CD4-positive, alpha-beta T cell treated with Interleukin-6 at 100 ng/mL for 8 hours (primary cell): ENCODE measurements at places on chromosomes 3 and 15.
A peak's percentile ranks its signal among the peaks of the same experiment; 100 is the strongest.

DNA sequence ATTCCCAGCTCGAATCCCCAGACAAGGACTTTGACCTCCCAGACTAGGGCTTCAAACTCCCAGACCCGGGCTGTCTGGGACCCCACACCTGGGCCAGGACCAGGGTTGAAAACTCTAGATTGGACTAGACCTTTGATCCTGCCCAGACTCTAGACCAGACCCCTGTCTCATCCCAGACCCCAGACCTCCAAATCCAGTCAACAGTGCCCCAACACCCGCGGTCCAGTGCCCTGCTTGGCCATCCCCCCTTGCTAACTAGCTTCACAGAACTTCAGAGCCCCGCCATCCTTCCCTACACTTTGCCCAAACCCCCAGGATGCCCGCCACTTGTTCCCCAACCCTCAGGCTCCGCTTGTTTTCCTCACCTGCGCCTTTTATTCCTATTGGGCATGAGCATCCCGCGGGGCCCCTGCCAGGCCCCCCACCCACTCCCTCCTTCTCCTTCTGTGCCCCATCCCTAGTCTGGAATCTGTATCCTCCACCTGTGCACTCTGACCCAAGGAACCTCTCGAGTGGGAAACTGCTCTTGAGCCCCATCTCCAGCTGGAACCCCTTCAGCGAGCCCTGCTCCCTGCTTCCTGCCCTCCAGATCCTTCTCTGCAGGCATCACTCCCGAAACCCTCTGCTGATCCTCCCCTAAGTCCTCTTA lies 604 bp downstream of the GNAI2 start:
- DNase-seq = no peak

DNA sequence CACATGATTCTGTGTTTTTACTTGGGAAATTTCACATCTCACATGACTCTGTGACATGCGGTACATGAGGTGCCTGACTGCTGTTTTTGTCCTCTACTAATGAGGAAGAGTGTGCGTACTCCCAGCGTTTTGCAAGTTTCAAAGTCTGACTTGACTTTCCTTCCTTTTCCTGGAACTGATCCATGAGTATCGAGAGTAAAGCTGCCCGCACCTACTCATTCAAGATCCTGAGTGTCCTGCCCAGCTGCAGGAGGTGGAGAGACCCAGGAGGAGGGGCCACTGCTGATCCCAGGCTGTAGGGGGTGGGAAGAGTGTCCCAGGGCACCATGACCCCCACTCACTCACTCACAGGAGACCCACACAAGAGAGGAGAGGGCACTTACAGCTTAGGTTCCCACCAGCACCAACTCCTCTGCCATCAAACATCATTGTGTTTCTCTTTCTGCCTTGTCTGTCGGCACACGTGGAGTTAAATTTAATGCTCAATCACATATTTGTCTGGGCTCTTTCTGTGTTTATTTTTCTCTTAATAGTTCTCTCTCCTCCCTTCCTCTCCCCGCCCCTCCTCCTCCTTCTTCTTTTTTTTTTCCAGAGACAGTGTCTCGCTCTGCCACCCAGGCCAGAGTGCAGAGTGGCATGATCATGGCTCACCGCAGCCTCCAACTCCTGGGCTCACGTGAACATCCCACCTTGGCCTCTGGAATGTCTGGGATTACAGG lies 1.4 kb downstream of the CCR5AS start:
- DNase-seq = no peak

DNA sequence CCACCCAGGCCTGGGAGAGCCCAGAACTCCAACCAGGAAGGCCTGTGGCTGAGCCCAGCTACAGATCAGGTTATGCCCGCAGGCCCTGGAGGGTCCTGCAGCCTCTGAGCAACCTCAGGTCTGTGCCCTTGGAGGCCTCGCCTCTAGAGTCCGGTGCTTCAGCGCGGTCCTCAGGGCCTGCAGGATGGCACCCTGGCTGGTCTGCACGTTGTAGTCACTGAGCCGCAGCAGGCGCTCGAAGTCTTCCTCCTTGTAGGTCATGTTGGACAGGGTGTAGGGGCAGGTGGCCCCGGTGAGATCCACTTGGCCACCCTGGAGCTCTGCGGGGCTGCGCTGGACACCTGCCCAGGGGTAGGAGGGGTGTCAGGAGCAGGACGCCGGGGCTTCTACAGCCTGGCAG lies 25.8 kb downstream of the PLA2G4D start:
- no peak for DNase-seq

DNA sequence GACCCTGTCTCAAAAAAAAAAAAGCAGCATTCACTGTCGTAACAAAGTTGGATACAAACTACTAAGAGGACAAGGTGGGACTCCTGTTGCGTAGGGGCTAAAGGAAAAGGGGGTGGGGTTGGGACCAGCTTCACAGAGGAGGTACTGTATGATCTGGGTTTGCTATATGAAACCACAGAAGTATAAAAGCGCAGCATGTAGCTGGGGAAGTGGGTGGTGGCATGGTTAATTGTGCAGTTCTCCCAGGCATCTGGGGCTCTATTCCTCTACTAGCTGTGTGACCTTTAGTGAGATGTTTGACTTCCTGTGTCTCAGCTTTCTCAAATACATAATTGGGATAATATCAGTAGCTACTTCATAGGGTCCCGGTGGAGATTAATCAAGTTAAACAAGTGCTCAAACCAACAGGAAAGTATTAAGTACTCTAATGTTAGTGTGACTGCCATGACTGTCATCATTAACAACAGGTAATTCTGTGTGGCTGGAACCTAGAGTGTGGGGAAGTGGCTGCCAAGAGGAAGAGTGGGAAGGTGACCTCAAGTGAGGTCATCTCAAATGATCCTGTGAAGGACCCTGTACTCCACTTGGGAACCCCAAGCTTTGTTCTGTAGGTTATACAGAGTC lies 11.5 kb downstream of the PARP16 start:
- peak; percentile 11 for DNase-seq

GRCh38 chr3:126571078-126571477 lies 12.3 kb upstream of the C3orf22 start:
- no peak for DNase-seq

DNA sequence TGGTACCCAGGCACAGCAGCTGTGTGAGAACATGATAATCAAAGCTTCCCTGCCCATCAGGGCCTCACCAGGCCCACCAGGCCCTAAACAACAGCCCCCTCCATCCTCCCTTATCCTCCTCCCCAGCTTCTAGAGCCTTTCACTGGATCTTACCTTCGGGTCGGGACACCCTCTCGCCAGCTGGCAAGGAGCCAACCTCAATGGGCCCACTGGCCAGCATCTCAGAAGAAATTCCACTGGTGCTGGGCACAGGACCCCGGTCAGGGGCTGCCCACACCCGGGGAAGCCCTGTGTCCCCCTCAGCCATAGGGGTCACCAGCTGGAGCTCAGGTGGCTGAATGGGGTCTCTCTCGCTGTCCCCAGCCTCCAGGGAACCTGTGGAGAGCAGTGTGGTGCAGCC lies 6.8 kb upstream of the QARS1 start:
- no peak for DNase-seq

- no peak for DNase-seq
These were observed 398.8 kb downstream of the MECOM start for GRCh38 chr3:169264711-169265110.

GRCh38 chr15:26891448-26892181 lies 24.8 kb downstream of the GABRA5 start:
- DNase-seq = no peak

DNA sequence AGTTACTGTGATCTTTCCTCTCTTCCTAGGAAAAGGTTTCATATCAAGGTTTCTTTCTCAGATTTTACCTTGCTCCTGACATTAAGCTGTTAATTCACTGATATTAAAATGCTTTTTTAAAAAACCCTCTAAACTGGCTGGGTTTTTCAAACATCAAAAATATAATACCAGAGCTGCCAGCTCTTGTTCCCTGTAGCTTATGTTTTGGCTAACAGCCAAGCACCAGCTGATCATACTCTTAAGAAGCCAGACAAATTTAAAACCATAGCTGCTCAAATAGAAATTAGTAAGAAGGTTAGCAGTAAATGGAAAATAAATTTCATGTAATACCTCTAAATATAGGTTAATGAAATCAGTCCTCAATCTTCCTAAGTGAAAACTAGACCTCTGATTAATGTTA lies 657.5 kb downstream of the GRM7 start:
- no peak for DNase-seq

- no peak for DNase-seq
These were observed 361.9 kb upstream of the CFAP20DC start for GRCh38 chr3:59411694-59412093.

- no peak for DNase-seq
These were observed 196.4 kb downstream of the UACA start for GRCh38 chr15:70566989-70567388.

GRCh38 chr3:11495948-11496557 lies 147.7 kb downstream of the VGLL4 start:
- no peak for DNase-seq

DNA sequence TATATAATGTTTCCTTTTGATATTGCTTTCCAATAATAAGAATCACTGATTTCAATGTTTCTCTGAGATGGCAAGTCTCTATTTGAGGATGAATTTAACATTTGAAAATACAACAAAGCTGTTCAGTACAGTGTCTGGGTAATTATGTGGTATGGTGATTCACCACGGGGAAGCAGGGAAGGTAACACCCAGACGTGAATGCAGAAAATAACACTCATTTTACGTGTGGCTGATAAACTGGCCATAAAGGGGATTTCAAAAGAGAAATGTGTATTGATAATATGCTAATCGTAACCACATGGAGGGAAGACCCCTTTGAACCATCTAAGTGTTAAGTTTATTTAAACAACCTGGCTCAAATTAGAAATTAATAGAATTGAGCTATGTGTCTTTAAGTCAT lies 344.6 kb downstream of the GRM7 start:
- no peak for DNase-seq

GRCh38 chr3:1056744-1057143 lies 36.1 kb upstream of the CNTN6 start:
- no peak for DNase-seq

DNA sequence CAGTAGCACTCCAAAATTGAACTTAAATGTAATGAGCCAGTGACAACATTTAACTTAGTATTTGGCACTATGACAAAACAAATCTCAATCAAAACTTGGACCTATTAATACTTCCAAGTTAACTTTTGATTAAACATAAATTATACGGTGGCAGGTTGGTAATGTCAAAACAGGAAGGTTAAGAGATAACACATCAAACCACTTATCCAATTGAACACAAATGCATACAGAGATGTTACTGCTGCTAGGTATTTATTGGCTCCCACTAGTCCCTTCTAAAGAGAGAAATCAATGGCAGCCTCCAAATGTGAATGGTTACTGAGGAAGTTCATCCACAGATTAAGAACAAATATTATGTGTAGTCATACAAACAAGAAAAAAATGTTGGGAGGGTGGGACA lies 1.8 kb downstream of the GSK3B start:
- DNase-seq = no peak

DNA sequence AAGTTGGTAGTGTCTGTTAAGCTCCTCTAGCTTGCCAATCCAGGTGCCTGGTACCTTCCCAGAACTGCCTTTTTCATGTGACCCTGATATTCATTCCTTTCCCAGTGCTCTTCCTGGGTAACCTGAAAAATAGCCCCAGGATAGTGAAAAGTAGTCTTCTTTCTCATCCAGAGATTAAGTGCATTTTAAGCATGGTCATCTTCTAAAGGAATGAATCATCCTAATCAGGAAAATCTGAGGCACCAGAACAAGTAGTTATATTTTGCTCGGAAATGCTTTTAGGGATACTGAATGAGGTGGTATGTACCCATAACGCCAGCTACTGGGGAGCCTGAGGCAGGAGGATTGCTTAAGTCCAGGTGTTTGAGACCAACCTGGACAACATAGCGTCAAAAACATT lies 23.1 kb upstream of the PDCD6IP start:
- no peak for DNase-seq

DNA sequence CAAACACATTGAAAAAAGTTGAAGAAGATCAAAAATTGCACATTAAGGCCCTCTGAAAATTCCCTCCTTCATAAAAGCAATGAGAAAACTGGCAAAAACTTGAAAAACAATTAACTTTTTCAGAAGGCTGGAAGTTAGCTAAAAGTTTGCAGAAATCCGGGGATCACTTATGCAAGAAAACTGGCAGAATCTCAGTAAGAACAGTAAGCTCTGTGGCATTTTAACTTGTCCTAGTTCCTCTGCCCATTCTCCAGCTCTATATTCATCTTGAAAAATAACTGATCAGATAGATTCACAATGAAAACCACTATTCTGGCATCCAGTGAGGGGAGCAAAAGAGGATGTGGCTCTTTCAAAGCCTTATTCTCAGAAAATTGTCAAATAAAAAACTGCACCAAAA lies 566.8 kb downstream of the NTRK3 start:
- DNase-seq = no peak

GRCh38 chr3:149216193-149216869 lies 5.3 kb downstream of the CP start:
- no peak for DNase-seq

GRCh38 chr3:197828-198491 lies 1.4 kb downstream of the CHL1 start:
- no peak for DNase-seq

GRCh38 chr3:10493202-10493589 lies 12.2 kb downstream of the ATP2B2 start:
- no peak for DNase-seq

GRCh38 chr3:197216914-197217313 lies 81.5 kb downstream of the DLG1 start:
- DNase-seq = no peak

GRCh38 chr3:149013726-149014125 lies 22.4 kb downstream of the GYG1 start:
- DNase-seq = no peak

DNA sequence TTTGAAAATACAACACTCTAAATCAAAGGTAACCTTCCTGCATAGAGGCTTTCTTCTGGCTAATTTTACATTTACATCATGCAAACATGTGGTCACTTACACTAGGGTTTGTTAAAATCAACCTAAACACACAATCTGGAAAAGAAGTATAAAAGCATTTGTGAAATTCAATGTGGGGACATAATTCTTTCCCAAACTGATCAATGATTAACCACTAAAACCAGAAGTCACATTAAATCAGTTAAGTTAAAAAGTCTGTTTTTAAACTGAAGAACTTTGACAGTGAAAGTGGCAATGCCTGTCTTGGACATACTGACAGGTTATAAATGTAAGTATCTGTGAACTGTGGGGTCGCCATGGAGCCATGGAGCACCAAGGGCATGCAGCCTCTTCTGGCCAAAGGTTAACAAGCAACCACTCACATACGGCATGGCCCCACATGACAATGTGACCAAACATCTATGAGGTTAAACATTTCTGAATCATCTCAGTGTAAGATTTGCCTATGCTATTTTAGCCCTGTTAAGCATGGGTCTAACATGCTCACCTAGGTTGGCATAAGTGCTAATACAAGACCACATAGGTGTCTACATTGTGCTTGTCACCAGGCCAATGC lies 278.2 kb downstream of the CTNNB1 start:
- DNase-seq = no peak

GRCh38 chr3:113897373-113897777 lies 50.4 kb upstream of the ZDHHC23 start:
- DNase-seq = no peak

GRCh38 chr3:123119802-123120201 lies 53.0 kb downstream of the PDIA5 start:
- DNase-seq = no peak
